ENCODE measurements at places on chromosomes 7 and 10.

DNA sequence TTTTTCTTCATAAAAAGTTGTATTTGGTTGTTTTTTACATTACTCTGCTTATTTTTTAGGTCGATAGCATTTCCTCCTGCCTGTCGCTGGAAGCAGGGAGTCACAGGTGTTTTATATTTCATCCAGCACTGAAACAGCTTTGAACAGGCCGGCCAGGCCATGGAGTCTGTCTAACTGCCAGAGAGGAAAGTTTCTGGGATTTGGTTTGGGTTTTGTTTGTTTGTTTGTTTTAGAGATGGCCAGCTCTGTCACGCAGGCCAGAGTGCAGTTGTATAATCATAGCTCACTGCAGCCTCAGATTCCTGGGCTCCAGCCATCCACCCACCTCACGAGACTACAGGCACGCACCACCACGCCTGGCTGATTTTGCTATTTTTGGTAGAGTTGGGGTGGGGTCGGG lies 23.4 kb downstream of the PROSER2 start:
- DNase-seq: no peak

DNA sequence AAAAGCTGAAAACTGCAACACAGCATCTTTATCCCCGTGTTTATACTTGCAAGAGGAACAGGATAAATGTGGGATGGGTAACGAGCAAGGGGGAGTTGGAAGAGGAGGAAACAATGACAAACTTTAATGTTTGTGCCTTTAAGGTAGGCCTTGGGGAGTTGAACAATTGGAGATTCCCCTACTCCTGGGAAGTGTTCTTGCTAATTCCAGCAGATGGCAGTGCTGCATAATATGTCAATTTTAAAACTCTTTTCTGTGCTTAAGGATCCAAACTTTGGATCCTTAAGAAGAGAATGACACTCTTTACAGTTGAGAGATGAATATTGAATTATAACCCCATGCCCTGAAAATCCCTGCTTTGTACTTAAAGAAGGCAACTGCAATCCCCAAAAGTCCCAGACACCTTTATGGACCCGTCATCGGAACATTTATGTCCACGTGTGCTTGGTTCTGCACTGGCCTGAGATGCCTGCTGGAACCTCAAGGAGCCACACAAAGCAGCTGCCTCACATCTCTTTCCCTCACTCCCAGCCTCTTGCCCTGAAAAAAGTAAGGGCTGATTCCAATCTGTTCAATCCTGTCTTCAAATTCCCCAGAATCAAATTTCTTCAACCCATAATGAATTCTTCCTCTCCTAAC lies 12.0 kb downstream of the IFIT5 start:
- DNase-seq: no peak

DNA sequence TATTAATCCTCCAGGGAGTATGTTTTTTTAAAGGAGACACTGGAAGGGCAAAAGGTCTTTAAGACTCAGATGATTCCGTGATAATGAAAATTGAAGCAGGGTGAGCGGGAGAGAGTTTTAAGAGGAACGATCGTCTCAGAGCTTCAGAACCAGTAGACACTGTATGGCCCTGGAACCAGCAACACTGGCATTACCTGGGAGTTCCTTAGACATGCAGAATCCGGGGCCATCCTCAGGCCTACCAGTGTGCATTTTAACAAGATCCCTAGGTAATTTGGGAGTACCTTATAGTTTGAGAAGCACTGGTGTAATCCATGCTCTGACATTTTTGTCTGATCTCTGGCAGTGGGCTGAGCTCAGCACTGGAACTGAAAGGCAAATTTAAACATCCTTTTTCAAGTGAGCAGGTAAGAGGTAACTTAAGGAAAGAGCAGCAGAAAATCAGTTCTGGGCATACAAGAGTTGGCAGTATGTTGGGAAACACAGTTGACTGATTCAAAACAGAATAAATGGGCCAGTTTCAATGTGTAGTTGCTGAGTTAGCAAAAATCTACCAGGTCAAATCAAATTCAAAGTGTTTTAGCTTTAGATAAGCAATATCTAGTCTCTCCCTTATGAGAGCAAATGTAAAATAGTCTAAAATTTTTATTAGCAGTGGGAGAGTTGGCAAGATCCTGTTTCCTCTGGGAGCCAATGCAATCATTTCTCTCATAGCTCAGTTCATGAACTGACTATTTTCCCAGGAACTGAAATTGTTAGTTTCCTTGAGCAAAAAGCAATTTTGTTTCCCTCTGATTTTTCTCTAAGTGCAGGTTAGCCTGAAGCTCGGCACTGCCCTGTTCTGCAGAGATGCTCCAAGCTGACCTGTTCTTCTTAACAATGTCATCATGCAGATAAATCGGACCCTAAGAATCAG lies 97.2 kb upstream of the ELMO1 start:
- no peak for DNase-seq

- no peak for DNase-seq
Measured at GRCh38 chr7:41621953-41622831, 80.7 kb downstream of the INHBA start.

GRCh38 chr7:5211730-5212482 lies 21.9 kb downstream of the WIPI2 start:
- no peak for DNase-seq

- no peak for DNase-seq
Measured at GRCh38 chr10:27857616-27858015, 112.0 kb upstream of the MKX start.

DNA sequence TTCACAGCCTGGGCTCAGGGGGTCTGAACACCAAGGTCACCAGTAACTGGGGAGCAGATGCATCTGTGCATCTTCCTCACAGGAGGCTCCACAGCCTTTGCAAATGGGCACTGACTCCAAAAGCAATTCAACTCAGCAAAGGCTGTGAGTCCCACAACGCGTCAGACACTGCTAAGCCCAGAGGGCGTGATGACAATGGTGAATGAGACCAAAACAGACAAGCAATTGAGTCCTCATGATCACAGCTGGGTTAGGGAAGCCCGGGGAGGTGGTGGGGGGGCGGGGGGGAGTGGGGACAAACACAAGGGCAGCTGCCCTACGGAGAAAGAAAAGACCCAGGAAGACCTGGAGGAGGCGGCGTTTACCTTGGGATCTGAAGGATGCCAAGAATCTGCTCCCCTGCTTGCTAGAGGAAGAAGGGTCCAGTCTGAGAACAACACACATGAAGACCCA lies 61.6 kb upstream of the RNF32 start:
- no peak for DNase-seq

- no peak for DNase-seq
Measured at GRCh38 chr7:23687011-23687410, 7.0 kb downstream of the FAM221A start.

- DNase-seq: no peak
Measured at GRCh38 chr10:113322843-113323242, 230.0 kb upstream of the HABP2 start.

- DNase-seq: no peak
Measured at GRCh38 chr7:129845178-129845971, 107.4 kb downstream of the UBE2H start.

GRCh38 chr7:156050636-156051569 lies 238.6 kb upstream of the SHH start:
- no peak for DNase-seq

DNA sequence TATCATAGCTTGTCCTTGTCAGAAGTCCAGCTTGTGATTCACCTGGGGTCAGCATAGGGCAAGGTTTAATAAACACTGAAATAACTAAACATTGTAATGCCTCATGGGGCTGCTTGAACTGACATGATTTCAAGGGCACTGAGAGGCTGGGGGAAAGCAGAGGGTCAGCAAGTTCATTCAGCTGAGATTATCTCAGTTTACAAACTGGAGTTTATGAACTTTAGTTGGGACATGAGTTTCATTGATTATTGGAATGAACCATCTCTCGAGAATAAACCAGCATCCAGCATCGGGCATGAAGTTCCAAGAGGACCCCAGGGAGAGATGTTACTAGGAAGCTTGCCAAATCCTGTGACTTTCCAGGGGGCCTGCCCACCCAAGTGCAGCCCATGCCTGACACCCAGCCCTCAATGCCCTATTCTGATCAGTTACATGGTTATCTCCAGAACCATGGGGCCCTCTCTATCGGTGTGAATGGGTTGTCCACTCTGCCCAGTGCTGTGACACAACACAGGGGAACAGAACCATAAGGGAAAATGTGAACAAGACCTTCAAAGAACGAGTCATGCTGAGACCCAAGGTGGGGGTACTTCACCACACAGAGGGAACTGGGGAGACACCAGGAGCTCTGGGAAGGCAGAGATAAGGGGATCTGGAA lies 7.9 kb upstream of the CYP3A7 start:
- no peak for DNase-seq

DNA sequence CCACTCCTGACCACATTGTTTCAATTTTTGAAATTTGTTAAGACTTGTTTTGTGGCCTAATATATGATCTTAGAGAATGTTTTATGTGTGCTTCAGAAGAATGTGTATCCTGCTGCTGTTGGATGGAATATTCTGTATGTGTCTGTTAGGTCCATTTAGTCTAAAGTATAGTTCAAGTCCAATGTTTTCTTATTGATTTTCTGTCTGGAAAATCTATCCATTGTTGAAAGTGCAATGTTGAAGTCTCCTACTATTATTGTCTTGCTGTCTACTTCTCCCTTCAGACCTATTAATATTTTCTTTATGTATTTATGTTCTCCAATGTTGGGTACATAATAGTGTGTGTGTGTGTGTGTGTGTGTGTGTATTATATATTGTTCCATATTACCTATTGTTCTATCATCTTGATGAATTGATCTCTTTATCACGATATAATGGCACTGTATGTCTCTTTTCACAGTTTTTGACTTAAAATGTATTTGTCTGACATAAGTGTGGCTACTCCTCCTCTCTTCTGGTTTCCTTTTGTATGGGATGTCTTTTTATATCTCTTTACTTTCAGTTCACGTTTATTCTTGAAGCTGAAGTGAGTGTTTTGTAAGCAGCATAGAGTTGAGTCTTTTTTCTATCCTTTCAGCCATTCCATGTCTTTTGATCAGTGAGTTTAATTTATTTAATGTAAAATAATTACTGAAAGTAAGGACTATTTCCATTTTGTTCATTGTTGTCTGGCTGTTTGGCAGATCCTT lies 61.3 kb downstream of the AKR1D1 start:
- no peak for DNase-seq

DNA sequence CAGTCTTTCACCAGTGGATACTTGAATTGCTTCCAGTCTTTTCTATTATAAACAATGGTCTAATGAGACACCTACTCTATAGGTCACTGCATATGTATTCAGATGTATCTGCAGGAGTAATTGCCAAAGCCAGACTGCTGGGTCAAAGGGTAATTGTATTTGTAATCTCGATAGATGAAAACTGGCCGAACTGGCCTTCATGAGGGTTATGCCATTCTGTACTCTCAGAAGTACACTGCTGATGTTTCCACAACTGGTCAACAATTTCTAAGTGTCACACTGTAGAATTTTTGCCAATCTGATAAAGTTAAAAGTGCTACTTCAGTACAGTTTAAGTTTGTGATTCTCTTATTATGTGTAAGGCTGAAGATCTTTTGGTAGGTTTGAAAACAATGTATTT lies 64.6 kb downstream of the JAZF1 start:
- no peak for DNase-seq

GRCh38 chr7:27771111-27771510 lies 31.1 kb downstream of the TAX1BP1 start:
- no peak for DNase-seq

GRCh38 chr10:123517901-123518300 lies 148.3 kb upstream of the GPR26 start:
- no peak for DNase-seq

GRCh38 chr7:84446991-84447480 lies 252.4 kb upstream of the SEMA3A start:
- no peak for DNase-seq

DNA sequence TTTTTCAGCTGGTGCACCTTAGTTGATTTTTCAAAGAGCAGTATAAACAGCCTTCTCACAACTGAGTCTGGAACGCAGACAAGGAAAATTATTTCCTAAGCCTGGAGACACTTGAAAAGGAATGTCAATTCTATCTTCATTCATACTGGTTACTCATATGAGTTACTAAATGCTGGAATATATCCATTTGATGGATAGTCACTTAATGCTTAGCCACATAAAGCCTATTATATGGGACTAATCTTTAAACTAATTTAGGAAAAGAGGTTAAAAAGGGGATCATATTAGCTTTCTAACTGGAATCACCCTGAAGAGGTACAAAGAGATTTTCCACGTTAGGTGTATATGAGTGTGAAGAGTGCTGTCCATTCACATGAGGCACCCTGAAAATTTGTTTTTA lies 1.7 kb upstream of the HOXA4 start:
- DNase-seq: no peak

DNA sequence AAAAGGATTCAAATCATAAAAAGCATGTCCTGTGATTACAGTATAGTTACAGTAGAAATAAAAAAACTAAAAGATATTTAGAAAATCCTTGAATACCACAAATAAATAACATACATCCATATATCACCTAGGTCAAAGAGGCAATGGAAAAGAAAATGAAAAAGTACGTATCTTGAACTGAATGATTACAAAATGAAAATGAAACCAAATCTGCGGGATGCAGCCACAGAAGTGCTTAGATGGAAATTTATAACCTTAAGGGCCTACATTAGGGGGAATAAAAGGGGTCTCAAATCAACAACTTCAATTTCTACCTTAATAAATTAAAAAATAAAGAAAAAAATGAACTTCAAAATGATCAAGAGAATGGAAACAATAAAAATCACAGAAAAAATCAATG lies 879.0 kb upstream of the CELF2 start:
- DNase-seq: no peak

DNA sequence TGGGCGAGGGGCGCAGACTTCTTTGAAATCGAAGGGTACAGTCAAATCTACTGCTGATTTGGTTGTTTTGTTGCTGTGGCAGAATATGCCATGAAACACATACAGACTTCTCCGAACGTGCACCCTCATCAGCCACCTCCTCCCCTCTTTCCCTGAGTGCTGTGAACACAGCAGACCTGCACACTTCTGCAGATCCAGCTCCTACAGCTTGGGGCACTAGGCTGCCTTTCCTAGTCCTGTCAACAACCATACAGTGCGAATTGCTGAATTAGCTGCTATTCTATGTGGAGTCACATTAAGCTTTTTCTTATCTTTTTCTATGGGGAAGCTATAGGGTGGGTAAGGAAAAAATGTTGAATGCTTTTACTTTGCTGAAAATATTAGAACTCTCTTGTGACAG lies 57.5 kb downstream of the COL17A1 start:
- no peak for DNase-seq

GRCh38 chr10:74234569-74234968 lies 83.5 kb downstream of the ADK start:
- no peak for DNase-seq

DNA sequence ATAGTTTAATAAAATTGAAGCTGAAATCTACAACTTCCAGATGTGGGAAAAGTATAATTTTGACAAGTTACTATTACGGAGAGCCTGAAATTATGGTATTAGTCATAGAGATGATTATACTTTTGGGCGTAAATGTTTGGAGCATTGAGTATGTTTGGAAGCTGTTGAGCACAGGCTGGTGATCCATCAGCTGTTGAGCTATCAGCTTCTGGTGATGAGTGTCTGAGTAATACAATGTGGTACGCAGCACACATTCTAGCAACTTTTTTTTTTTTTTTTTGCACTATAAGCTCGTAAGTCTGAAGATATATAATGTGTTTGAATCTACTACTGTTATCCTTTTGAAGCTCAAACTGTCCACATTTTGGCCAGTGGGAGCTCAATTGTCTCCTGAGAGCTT lies 123.4 kb downstream of the ATE1 start:
- DNase-seq: no peak

- no peak for DNase-seq
Measured at GRCh38 chr10:86889997-86890396, 67.4 kb downstream of the MMRN2 start.
